CD4-positive, alpha-beta T cell treated with Interleukin-21 for 1 hour (primary cell): ENCODE measurements at places on chromosomes 7 and 10.

- DNase-seq, result no peak
Measured at GRCh38 chr10:100006243-100006886, 3.4 kb downstream of the DNMBP start.

DNA sequence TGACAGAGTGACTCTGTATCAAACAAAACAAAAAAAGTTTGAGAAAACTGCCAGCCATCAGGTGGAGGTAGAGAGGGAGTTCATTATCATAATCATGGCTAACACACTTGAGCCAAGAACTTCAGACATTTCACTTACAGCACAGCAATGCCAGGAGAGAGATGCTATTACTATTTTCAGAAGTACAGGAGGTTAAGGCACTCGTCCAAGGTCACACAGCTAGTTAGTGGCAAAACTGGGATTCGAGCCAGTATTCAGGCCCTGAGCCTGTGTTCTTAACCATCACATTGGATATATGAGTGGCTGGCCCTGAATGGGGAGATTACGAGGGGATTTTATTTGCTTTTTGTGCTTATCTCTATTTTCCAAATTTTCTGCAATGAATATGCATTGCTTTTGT lies 24.8 kb upstream of the UNC5B start:
- DNase-seq, result no peak

DNA sequence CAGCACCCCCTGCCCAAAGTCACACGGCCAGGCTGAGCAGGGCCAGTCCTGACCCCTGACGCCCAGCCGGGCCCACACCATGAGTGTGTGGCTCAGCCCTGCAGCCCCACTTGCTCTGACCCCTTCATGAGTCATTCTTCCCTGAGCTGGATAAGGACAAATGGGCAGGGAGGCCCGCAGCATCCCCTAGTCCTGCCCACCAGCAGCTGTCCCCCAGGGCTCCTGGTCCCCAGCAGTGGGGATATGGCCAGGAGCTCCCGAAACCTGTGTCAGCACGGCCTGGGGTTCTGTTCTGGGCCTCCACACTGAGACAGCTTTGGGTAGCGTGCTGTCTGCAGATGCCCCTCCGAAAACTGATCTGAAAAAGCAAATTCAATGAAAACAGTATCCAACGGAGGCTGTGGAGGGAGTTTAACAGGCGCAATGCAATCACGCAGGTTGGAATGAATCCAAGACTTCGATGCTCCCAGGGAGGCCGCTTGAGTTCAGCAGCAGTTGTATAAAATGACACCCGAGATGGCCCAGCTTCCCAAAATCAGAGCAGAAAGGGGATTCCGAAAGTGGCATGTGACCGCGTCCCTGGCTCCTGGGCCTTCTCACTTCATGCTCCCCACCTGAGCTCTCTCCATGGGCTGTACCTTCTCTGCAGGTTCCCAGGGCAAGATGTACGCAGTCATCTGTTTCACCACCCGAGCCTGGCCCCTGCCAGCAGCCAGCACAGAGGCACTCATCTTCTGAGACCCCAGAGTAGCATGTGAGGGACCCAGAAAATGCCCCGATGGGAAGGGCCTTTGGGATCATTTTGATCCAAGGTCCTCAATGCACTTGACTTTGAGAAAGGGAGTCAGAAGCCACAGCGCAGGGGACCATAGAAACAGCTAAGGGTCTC lies 214.1 kb downstream of the USP6NL start:
- no peak for DNase-seq

DNA sequence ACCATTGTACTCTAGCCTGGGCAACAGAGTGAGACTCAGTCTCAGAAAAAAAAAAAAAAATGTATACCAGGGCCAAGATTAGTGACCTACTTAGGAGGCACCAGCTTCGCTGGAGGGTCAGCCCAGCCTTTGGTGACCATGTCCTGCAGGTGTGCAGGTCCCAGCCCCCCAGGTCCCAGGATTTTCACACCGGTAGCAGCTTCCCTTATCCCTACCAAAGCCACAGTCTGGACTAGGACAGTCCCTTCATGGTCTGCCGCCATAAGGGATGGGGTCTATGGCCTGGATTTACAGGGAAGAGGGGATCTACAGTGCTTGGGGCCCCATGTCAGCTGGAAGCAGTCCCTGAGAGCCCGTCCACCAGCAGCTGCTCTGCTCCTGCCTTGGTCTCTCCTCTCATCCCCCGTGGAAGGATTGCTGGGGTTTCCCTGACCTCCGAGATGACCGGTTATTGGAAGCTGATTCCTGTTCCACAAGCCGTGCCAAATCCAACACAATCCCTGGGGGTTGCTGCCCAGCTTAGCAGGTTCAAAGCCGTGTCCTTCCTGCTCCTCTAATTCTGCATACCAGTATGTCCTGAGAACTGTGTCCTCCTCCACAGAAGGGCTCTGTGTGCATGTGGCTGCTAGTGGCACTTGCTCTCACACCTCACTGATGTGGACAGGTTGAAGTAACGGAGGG lies 11.0 kb upstream of the NDUFB2 start:
- no peak for DNase-seq

- no peak for DNase-seq
Measured at GRCh38 chr7:103803631-103804030, 185.8 kb downstream of the RELN start.

DNA sequence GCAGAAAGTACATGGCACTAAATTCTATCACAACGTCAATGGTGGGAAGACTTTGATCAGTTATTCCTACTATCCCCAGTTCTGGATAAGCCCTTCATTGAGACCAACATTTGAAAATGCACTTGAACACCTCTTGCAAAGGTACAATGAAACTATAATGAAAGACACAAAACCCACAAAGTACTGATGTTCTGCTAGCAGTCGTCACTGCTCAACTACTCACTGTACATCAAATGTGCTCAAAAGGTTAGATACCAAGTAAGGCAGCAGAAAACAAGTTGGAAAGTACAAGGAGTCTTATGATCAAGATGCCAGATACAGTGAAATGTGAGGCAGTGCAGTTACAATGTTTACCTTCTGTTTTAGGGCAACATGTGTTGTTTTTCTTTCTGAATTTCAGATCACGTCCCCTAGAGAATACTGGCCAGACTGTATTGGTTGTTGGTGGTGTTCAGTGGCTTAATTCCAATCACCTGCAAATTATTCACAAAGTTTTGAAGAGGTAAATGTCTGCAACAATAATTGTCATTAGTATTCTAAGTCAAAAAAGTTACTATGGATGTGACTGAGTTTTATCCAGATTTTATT lies 62.4 kb upstream of the WNT16 start:
- DNase-seq, result no peak

GRCh38 chr7:45888993-45889366 lies 692 bp downstream of the IGFBP1 start:
- no peak for DNase-seq

DNA sequence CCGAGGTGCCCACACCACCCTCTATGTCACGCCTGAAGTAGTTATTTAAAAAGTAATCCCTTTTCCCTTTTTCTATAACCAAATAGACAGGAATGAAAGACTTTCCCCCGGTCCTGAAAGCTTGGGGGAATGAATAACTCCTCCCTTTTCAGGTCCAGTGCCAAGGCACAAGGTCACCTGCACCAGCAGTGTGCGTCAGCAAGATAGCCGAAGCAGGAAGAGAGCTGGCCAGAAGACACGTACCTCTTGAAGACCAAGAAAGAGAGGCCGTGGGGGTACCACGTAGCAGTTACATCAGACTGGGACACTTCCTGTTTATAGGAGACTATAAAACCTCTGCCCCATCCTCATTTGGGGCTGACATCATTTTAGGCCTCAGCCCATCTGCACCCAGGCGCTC lies 10.7 kb upstream of the AKR1B1 start:
- no peak for DNase-seq

- peak; percentile 78 for DNase-seq
Measured at GRCh38 chr7:36670585-36671431, 53.5 kb downstream of the AOAH start.

DNA sequence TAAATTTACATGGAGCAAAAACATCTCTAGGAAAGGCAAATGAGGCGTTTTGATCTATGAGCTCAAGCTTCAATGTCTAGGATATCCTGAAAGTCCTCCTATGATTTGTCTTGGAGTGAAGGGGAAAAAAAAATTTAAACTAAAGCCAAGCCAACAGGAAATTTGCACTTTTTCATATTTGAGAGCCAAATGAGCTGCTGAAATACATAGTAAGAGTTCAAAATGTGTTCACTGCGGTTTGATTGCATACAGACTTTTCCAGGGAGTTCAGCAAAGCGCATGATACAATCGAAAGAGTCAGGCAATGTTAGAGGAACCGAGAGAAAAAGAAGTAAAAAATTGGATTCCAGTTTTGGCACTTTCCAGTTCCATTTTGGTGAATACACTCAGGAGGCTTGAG lies 633.4 kb upstream of the MGMT start:
- no peak for DNase-seq

GRCh38 chr7:7970237-7970530 lies 1.6 kb downstream of the GLCCI1 start:
- DNase-seq, result no peak

DNA sequence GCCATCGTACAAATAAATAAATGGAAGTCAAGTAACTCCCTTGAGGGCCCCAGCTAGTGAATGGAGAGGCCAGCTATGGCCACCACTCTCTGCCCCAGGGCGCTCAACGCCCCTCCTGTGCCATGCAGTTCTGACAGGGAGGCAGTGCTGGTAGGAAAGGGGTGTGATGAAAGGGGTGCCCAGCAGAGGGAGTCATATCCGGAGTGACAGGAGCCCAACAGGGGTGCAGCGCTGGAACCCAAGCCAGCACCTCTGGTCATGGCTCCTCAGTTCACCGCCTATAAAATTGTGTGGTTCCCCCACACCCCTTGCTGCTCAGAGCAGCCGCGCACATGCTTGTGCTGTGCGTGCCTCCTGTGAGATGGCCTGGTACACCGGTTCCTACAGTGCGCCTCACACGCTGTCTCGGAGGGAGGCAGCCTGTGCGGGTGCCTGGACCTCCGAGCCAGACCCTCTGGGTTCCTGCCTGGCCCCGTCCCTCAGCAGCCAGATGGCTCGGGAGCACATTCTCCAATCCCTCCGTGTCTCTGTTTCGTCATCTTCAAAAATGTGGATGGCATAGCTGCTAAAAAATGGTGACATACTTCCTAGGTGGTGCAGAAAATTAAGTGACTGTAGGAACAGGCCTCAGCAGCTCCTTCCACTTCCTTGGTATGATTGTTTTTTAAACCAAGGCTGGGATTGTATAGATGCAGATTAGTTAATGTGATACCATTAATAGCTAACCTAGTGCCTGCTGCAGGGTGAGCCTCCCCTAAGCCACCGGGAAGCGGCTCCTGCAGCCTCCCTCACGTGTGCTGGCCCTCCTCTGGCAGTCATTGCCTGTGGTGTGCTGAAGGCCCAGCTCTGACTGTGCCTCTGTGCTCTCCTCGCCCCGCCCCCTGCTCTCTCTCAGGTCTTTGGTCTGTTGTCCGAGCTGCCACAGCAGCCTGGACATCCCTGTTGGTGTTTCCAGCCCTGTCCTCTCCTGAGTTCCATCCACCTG lies 125.8 kb downstream of the EGFR start:
- DNase-seq, result no peak

DNA sequence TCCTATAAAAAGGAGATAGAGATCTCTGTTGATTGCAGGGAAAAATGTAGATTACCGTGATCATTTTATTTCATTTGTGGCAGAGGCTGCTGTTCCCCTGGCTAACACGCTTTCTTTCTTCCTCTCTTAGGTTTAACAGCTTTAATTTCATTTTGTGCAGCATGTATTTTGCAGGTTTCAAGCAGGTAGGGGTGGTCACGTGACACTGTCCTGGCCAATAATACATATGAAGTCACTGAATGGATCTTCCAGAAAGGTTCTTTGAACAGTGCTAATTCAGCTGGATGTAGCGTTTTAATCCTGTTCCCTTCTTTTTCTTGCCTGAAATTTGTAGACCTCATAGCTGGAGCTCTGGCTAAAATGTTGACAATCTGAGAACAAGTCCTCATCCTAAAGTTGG lies 3.6 kb upstream of the EPHB6 start:
- no peak for DNase-seq

DNA sequence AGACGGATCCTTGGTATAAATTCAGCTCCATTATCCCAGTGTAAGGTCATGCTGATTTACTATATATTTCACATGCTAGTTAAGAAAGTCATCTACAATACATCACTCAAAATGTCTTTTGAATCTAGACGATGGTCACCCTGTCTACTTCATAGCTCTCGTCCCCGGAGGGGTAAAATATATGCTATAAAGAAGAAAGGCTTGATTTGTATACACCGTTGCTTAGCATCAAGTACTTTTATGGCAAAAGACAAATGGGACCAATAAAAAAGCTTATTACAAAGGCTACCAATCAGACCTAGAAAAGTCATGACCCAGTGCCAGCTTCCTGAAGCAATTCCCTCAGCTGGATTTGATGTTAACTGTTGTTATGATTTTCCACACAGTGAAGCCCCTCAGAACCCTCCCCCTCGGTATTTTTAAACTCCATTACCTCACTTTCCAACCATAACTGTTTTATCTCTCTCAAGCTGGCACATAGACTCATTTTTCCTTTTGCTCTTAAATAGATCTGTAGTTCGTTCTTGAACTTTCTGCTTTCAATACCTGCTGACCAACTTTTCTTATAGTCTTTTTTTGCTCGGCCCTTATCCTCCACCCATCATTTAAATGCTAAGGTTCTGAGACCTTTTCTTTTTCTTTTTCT lies 104.9 kb downstream of the DOCK4 start:
- no peak for DNase-seq

- DNase-seq, result no peak
Measured at GRCh38 chr7:36100226-36100625, 52.8 kb upstream of the EEPD1 start.

DNA sequence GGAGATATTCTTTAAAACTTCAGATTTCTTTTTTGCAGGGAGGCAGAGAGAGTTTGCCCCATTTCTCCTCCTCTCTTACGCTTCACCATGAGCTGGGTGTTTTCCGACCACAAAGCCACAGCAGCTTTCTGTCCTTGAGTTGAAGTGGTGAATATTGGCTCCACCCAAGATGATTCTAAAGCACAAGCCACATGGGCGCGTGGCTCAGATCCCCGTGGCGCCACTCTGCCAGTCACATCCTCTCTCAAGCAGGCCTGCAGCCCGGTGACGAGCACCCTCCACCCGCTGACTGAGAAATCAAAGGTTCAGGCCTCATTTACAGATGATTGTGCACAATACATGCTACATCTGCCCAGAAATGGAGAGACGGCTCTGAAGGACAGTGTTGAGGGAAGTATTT lies 27.6 kb upstream of the RNF32 start:
- DNase-seq, result peak; percentile 81

DNA sequence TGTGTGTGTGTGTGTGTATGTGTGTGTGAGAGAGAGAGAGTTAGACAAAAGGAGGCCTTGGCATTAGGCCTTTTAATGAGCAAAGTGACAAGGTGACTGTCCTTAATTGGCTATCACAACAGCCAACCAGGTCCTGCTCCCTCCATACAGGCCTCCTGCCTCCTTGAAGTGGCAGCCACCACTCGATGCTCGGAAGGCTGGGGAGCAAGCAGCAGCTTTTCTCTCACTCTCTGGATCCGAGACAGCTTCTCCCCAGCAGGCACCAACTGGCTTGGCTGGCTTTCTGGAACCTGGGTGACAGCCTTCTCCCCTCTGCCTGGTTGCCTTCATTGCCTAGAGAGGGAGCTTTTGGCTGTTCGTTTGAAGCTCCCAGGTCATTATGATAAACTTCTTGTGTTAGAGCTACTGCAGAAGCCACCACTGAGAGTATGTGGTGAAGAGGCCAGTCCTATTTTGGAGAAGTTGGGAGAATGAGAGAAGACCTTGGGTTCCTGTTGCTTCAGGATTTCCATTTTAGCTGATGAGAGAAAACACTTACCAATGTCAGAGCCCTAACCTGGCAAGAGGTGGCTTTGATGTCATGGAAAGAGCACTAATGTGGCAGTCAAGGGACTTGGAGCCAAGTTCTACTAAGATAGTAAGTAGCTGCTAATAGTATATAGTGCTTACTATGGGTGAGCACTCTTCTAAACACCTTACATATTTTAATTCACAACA lies 37.6 kb downstream of the RPS24 start:
- no peak for DNase-seq

- DNase-seq, result no peak
Measured at GRCh38 chr7:80967917-80968297, 49.1 kb upstream of the SEMA3C start.
